NCI-H446 treated with DMSO at 0.1 percent for 48 hours (cell line): ENCODE measurements at places on chromosomes 5 and 9.
A peak's percentile ranks its signal among the peaks of the same experiment; 100 is the strongest.

- no peak for DNase-seq
Measured at GRCh38 chr5:53378190-53378589, 102.2 kb upstream of the FST start.

GRCh38 chr5:10724781-10725507 lies 36.1 kb downstream of the DAP start:
- DNase-seq = peak; percentile 86

DNA sequence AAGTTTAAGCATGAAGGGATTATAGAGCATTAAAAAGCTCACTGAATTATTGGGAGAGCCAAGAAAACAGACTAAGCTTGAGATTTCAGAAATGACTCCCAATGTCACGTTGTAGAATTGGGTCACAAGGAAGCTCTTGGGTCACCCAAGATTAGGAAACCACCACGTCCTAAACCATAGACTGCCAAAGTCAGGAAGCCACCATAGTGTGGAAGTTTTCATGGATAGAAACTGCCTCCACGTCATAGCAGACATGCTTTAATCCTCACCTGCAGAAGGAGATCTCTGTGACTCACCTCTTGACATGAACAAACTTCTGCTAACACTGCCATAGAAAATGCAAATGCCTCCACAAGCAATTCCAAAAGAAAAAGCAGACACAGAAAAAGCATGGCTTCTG lies 106.3 kb downstream of the SLC1A3 start:
- no peak for DNase-seq

DNA sequence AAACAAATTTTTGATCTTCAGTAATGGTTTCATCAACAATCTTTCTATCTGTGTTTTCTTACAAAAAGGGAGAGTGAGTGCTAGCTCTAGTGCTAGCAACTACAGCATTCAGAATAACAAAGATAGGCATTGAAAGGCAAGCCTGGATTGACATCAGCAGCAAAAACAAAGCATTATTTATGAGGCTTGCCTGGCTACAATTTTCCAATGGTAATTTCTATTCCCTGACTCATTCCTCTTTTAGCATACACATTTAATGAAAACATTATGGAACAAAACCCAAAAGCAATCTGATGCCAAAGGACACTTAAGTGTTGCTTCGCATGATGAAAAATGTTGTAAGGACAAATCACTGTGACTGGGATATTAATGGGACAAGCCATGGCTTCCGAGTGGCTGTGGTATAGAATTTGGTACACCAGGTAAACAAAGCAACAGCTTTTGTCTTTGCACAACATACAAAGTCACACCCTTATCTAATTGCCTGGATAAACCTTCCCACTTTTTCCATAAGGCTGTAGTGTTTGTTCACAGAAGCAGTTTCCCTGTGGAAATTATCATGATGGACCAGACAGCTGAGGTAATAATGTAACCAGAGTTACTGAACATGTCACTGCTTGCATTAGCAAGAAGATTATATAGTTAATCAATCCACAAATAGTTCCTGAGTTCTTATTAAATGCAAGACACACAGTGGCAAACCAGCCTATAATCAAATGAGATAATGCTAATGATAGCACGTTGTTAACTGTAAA lies 179.8 kb upstream of the EDIL3 start:
- no peak for DNase-seq

- DNase-seq = no peak
Measured at GRCh38 chr5:149282966-149283332, 11.3 kb downstream of the AFAP1L1 start.

DNA sequence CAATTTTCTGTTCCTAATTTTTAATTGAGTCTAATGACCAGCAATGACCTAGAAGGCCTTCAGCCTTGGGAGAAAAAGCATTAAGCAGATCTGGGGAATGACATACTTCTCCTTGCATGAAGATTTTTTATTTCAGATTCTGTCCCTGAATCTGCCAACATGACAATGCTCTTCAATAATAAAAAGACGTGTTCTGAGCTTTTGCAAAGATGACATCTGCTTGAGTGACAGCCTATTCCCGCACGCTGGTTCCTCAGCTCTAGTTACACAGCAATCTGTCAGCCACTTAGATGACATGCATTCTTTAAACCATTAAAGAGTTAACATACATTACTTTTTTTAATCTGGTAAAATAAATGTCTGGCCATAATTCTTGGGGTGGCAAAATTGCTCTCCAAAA lies 129.3 kb upstream of the CDH6 start:
- no peak for DNase-seq

- no peak for DNase-seq
Measured at GRCh38 chr5:56105511-56106291, 110.9 kb upstream of the IL6ST start.

GRCh38 chr9:110979636-110980035 lies 58.6 kb downstream of the LPAR1 start:
- no peak for DNase-seq

- peak; percentile 80 for DNase-seq
Measured at GRCh38 chr5:124655921-124656511, 90.4 kb downstream of the ZNF608 start.

DNA sequence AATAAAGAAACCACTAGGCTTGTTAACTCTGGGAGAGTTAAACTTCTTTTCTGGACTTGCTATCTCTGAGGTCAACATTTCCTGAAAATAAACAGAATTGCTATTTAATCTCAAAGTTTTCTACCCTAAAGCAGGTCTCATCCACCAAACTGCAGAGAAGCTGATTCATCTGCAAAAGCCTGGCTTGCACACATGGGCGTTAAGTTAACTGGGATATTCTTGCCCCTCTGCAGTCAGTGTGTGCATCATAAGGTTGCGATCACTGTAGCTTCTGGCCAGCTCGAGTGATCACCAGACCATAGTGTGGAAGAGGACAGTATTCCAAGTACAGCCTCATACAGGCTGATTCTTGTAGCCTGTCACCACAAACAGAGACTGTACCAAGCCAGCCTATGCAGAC lies 99.2 kb downstream of the SPOCK1 start:
- DNase-seq = no peak

DNA sequence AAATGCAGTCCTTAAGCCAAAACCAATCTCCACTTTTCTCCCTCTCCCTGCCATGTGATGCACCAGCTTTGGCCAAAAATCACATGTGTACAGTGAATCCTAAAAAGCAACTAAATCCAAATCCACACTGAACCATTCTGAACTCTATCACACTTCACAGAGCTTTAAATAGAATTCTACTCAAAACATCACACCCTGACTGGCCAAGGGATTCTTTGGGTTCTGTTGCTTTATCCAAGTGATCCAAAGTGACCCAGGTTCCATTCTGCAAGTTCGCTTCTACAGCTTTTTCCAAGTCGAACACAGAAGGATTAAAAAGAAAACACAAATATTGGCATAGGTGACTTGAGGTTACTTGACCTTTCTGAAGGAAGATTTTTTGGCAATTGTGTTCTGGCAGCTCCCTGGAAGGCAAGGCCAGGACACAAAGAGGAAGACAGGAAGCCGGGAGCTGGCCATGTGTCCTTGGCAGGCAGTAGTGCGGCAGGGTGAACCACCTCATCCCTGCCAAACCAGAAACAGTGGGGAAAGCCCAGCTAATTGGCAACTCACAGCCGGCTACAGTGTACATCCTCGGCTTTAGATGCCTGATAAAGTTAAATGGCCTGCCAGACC lies 115.0 kb downstream of the NFIB start:
- DNase-seq = peak; percentile 100

- DNase-seq = no peak
Measured at GRCh38 chr5:143220748-143221251, 182.7 kb downstream of the NR3C1 start.

GRCh38 chr5:113474100-113474728 lies 14.0 kb downstream of the MCC start:
- DNase-seq = no peak

DNA sequence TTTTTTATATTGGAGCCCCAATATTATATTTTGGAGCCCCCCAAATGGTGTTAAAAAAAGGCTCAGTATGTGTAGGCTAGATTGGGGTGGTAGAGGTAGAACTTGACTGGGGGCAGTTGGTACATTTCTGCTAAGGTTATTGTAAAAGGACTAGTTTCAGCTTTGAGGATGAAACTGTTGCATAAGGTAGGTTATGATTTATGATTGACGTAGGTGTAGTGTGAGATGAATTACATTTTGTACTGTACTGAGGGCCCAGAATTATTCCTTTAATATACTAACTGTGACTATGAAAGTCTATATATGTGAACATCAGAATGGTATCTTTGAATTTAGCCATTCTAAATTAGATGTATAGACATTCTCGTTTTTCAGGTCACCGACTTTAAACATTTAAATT lies 3.6 kb downstream of the RIC1 start:
- no peak for DNase-seq

GRCh38 chr5:88952344-88952743 lies 69.4 kb upstream of the MEF2C start:
- no peak for DNase-seq

- DNase-seq = no peak
Measured at GRCh38 chr9:108628316-108628715, 227.5 kb downstream of the ACTL7B start.

DNA sequence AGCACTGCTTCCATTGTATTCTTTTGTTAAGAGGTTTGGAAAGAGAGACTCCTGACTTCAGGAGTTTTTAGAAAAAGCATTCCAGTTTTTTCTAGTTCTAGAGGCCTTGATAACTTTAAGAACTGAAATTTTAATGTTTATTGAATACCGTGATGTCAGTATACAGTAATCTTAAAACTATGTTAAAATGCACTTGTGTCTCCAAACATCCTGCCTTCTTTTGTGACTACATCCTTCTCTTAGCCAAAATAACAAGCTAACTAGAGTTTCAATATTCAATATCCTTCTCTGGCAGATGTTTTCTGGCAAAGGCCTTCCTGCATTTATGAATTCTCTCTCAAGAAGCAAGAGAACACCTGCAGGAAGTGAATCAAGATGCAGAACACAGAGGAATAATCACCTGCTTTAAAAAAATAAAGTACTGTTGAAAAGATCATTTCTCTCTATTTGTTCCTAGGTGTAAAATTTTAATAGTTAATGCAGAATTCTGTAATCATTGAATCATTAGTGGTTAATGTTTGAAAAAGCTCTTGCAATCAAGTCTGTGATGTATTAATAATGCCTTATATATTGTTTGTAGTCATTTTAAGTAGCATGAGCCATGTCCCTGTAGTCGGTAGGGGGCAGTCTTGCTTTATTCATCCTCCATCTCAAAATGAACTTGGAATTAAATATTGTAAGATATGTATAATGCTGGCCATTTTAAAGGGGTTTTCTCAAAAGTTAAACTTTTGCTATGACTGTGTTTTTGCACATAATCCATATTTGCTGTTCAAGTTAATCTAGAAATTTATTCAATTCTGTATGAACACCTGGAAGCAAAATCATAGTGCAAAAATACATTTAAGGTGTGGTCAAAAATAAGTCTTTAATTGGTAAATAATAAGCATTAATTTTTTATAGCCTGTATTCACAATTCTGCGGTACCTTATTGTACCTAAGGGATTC lies 43.1 kb downstream of the NDFIP1 start:
- peak; percentile 45 for DNase-seq

- no peak for DNase-seq
Measured at GRCh38 chr9:82184524-82184923, 196.0 kb downstream of the SPATA31D1 start.

DNA sequence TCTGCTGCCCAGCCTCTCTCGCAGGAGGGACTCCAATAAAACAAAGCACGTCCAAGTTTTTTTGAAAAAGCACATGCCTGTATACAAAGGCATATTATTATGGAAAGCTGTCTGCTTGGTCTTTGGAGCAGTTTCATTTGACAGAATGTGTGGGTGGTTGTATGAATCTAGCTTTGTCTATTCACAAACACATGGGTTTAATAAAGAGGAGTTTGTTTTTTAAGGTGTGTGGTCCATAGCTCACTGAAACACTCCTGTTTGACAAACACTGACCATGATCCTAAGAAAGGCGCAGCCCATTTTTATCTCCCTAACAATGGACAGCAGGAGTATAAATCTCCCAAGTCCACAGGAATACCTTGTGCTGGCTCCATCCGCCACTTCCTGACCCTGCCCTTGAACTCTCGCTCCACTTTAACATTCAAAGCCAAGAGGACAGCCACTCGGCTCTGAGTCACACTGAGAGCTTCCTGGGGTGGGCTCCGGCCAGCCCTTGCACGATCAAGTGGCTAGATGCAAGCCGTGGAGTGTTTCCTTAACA lies 371.9 kb downstream of the EBF1 start:
- DNase-seq = no peak

DNA sequence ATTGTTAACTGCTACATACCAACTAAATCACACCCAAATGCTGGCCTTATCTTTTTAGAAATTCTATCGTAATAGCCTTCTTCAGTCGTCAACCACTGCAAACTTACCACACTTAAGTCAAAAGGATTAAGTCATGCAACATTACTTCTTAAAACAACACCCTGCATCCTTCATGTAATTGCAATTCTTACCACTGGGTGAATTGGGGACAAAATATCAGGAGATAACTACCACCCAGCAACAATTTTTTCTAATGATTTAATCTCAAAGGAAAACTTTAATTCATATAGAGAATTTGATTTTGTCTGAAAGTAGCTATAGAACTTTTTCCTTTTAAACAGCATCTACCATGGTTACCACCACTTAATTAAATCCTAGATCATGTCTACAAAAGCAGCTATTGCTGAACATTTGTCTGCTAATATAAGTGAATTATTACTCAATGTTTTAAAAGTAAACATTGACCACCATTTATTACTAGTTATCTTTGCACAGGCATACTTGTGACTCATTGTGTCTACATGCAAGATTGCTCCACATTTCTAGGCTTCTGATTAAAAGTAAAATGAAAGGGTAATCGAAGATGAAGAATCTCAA lies 10.5 kb downstream of the MLLT3 start:
- DNase-seq = no peak

GRCh38 chr9:36788534-36788933 lies 215.8 kb downstream of the MELK start:
- DNase-seq = no peak

DNA sequence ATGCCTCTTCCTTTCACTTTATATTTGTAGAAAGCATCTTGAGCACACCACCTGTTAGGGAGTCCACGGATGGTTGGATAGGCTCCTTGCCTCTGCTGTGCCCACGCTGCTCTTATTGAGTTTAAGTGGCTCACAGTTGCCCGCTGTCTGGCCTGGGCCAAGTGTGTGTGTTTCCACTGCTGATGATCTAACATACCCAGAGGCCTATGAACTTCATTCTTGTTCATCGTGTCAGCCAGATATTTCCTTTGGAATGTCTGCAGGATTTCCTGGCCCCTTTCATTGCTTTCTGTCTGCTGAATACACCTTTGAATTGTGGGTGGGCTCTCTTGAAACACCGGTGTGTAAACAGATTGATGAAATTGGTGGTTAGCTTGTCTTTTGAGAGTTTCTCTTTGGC lies 46.6 kb downstream of the MVB12B start:
- no peak for DNase-seq
